ENCODE measurements at places on chromosomes 13 and 19.

- no peak for DNase-seq
Measured at GRCh38 chr19:58366585-58367430, 4.3 kb upstream of the ZNF497 start.

DNA sequence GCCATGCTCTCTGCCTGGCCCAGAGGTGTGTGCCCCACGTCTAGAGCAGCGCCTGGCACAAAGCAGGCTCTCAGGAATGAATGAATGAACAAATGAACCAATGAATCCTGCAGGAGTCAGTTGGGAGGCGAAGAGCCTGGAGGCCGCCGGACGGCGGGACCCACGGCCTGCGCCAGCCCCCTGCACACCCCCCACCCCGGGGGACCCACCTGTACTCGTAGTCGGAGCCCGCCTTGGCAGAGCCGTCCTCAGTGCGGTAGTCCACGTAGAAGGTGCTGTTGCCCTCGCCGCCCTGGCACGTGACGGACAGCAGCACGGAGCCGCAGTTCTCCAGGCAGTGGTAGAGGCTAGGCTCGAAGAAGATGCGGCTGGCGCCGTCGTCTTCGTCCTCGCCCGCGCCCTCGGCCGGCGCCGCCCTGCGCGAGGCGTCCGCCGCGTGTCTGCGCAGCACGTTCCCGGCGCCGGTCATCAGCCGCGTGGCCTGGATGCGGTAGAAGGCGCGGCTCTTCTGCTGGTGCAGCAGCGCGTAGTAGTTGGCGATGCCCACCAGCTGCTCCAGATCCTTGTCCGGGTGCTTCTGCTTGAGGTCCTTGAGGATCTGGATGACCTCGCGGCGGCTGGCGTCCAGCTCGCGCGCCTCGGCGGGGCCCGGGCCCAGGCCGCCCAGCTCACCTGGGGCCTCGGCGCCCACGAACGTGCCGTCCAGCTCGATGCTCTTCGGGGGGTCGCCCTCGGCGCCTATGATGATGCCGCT lies 14.8 kb downstream of the SLC8A2 start:
- peak; percentile 58 for DNase-seq

- no peak for DNase-seq
Measured at GRCh38 chr19:18002347-18002850, 5.6 kb upstream of the ARRDC2 start.

GRCh38 chr13:22311734-22312404 lies 641.0 kb downstream of the FGF9 start:
- DNase-seq = no peak

- DNase-seq = no peak
Measured at GRCh38 chr13:109126891-109127641, 497.7 kb downstream of the MYO16 start.

GRCh38 chr19:16208064-16208759 lies 10.5 kb downstream of the AP1M1 start:
- DNase-seq = no peak

GRCh38 chr19:772063-772462 lies 21.2 kb downstream of the MISP start:
- no peak for DNase-seq

DNA sequence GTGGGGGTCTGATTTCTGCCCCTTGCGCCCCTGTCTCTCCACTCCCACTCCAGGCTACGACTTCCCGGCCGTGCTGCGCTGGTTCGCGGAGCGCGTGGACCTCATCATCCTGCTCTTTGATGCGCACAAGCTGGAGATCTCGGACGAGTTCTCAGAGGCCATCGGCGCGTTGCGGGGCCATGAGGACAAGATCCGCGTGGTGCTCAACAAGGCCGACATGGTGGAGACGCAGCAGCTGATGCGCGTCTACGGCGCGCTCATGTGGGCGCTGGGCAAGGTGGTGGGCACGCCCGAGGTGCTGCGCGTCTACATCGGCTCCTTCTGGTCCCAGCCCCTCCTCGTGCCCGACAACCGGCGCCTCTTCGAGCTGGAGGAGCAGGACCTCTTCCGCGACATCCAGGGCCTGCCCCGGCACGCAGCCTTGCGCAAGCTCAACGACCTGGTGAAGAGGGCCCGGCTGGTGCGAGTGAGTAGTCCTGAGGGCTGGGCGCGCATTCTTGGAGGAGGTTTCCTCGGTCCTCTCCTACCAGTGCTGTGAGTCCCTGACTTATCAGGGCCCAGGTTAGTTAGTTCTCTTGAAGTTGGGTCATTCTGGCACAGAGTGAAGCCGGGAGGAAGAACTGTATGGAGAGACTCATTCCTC lies 12.7 kb downstream of the EHD2 start:
- peak; percentile 54 for DNase-seq

- DNase-seq = peak; percentile 77
Measured at GRCh38 chr19:36032251-36033104, at the start of gene CLIP3. Gene CLIP3, minus strand, starts transcription at chr19:36032873. Its CDS starts 516 bp downstream, at chr19:36032357.

- peak; percentile 40 for DNase-seq
Measured at GRCh38 chr19:29858000-29858596, 46.3 kb downstream of the CCNE1 start.

- DNase-seq = no peak
Measured at GRCh38 chr19:57954996-57955395, 7.5 kb upstream of the ZNF256 start.

DNA sequence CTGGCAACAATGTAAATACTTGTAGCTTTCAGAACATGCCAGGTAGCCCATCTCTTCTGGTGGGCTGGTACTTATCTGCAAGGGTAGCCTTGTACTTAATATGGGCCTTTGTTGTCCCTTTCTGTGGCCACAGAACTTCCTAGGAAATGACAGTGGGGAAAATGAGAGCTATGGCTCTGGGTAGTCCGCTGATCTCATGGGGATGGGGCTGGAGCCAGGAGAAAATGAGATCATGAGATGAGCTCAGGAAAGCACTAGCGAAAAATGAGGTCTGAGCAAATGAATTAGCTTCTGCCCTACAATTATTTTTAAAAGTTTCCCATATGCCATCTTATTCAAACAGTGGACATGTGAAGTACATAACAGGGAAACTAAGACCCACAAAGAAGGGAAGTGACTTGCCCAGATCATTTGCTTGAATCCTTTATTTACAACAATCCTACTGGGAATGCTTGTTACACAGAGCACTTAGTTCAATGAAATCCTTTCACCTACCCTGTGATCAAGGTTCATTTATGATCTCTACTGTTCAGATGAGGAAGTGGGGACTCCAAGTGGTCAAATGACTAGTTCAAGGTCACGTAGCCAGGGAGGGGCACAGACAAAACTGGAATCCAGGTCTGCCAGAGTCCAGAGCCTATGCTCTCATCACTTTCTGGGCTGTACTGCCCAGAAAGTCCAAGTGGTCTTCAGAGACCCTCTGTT lies 87.1 kb downstream of the PTPRS start:
- DNase-seq = no peak

- DNase-seq = no peak
Measured at GRCh38 chr13:27120011-27120410, 51.6 kb downstream of the USP12 start.

DNA sequence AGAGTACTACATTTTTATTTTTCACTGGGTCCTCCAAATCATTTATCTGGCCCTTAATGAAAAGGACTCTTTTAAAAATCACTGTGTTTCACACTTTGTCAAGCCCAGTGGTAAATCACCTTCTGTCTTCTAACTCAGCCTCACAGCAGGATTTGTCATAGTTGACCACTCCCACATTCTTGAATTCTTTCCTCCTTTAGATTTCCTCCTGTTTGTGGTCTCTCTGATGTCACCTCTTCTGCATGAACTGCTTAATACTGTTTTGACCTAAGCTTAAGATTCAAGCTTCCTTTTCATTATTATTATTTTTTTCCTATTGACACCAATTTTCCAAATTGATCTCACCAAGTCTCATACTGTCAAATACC lies 899.8 kb upstream of the MIR17HG start:
- DNase-seq = no peak

- no peak for DNase-seq
Measured at GRCh38 chr13:60043262-60043661, 120.5 kb downstream of the DIAPH3 start.

- DNase-seq = peak; percentile 29
Measured at GRCh38 chr13:47426126-47426849, 529.4 kb upstream of the HTR2A start.

DNA sequence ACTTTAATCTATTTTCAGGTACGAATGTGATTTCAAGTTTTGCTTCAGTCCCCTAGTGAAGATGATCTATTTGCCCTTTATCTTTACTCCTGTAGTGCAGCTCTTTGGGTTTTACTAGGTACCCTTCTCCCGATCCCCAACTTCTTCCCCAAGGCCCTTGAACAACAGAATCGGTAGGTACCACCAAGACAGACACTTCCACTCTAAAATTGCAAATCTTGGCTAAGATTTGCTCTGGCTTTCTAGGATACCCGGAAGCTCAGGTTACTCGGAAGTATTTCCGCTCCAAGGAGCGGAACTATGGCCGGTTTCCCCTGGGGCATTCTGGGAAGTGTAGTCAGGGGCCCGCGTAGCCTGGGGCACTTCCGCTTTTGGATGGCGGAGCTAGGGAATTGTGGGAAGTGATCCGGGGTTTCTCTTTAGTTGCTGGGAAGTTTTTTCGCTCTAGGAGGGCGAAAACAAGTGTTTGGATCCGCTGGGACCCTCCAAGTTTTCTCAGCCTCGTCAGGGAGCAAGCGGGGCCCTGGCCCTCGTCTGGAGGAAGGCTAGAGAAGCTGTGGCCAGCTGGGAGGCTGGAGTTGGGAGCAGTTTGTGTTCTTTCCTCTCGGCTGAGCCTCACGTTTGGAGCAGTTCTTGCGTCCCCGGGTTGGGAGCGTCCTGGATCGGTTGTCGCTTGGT lies 5.1 kb upstream of the ZNF227 start:
- peak; percentile 98 for DNase-seq

DNA sequence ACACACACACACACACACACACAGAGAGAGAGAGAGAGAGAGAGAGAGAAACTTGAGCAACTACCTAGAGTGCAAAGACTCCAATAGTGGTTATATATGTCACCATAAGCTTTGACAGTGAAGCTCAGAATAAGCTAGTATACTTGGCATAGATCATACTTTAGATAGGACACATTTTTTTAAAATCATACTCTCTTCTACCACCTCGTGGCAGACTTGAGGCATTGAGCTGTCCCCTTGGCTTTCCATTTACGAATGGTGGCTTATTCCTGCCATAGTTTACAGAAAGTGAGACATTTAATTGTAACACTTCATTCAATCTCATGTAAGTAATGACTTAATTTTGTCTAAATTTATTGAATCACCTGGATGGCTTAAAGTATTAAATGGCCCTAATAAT lies 108.2 kb downstream of the EDNRB start:
- DNase-seq = peak; percentile 61

DNA sequence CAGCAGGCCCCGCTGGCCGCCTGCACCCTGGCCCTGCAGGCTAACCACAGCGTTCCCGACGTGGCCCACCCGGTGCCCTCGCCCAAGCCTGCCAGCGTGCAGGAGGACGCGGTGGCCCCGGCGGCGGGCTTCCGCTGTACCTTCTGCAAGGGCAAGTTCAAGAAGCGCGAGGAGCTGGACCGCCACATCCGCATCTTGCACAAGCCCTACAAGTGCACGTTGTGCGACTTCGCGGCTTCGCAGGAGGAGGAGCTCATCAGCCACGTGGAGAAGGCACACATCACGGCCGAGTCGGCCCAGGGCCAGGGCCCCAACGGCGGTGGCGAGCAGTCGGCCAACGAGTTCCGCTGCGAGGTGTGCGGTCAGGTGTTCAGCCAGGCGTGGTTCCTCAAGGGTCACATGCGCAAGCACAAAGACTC lies 72.1 kb downstream of the ZNF536 start:
- DNase-seq = no peak

DNA sequence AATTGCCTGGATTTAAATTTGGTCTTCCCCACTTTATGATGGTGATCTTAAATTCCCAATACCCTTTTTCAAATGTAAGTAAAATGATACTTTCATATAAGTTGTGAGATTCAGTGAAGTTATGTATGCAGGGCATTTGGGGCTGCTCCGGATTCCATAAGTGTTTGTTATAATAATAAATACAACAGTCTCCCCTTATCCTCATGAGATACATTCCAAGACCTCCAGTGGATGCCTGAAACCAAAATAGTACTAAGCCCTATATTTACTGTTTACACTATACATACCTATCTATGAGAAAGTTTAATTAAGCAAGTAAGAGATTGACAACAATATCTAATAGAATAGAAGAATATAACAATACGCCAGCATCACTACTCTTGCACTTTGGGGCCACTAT lies 2237.8 kb downstream of the PCDH9 start:
- DNase-seq = no peak

DNA sequence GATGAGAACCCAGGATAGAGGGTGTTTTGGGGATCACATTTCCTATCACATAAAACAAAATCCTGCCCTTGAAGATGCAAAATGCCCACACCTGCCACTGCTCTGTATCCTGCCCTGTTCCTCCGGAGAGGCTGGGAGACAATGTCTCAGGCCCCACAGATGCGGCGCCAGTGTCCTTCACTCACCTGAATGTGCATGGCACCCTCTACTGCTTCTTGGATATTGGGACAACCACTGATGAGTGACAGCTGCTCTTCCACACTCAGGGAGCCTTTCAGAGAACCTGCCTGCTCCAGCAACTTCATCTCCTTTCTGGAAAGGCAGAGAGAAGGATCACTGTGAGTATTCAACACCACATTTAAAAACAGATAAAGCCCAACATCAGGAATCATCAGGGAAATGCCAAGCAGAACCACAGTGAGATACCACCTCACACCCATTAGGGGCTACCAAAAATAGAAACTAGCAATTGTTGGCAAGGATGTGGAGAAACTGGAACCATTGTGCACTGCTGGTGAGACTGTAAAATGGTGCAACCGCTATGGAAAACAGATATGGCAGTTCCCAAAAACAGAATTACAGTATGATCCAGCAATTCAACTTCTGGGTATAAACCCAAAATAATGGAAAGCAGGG lies 36.4 kb downstream of the CRYL1 start:
- peak; percentile 53 for DNase-seq

DNA sequence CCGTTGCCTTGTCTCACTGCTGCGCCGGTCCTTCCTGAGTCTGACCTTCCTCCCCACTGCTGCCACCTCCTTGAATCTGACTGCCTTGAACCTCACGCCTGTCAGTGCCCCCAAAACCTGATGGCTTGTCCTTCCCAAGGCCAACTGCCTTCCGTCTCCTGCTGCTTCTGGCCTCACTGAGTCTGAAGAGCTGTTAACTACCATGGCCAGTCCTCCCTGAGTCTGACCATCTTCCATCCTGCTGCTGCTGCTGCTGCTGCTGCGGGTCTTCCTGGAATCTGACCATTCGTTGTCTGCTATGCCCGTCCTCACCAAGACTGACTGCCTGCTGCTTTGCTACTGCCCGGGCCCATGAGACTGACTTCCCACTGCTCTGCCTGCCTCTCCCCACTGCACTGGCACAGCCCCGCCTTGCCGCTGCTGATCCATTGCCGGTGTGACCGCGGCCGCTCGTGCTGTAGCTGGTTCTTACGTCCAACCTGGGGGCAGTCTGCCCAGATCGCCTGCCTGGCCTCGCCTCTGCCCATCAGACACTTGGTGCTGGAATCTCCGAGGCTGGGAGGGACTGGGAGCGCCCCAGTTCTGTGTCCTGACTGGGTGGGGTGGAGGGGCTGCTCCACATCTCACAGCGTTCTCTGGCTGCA lies 2.9 kb upstream of the RCN3 start:
- DNase-seq = no peak

GRCh38 chr19:35076657-35077056 lies 35.1 kb downstream of the HPN start:
- no peak for DNase-seq

- no peak for DNase-seq
Measured at GRCh38 chr13:110309661-110310524, 2.8 kb downstream of the COL4A2 start.

- DNase-seq = no peak
Measured at GRCh38 chr19:46670813-46671212, 9.8 kb upstream of the DACT3 start.

GRCh38 chr13:96844616-96845015 lies 149.7 kb downstream of the OXGR1 start:
- no peak for DNase-seq

- DNase-seq = no peak
Measured at GRCh38 chr19:49458567-49458903, 5.5 kb downstream of the ALDH16A1 start.
